ENCODE measurements at places on chromosomes 4 and X.

DNA sequence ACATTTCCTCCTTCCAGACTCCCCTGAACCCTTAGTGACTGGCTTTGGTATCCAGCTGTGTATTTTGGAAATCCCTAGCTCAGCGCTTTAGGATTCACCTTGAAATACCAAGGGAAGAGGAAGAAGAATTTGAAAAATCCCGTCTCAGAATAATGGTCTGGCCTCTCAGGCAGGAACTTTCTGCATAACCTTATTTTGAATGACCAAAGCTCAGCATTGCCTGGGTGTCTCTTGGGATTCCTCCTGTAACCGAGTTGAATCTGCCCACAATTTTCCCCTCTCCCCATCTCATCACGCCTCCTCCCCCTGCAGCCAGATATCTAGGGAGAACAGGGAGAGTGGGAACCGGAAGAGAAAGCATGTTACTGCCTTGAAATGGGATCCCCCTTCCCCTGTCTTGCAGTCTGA lies 116.2 kb downstream of the SMIM20 start:
- no peak for DNase-seq

GRCh38 chrX:129823115-129823514 lies 20.6 kb downstream of the ZDHHC9 start:
- DNase-seq, result no peak

DNA sequence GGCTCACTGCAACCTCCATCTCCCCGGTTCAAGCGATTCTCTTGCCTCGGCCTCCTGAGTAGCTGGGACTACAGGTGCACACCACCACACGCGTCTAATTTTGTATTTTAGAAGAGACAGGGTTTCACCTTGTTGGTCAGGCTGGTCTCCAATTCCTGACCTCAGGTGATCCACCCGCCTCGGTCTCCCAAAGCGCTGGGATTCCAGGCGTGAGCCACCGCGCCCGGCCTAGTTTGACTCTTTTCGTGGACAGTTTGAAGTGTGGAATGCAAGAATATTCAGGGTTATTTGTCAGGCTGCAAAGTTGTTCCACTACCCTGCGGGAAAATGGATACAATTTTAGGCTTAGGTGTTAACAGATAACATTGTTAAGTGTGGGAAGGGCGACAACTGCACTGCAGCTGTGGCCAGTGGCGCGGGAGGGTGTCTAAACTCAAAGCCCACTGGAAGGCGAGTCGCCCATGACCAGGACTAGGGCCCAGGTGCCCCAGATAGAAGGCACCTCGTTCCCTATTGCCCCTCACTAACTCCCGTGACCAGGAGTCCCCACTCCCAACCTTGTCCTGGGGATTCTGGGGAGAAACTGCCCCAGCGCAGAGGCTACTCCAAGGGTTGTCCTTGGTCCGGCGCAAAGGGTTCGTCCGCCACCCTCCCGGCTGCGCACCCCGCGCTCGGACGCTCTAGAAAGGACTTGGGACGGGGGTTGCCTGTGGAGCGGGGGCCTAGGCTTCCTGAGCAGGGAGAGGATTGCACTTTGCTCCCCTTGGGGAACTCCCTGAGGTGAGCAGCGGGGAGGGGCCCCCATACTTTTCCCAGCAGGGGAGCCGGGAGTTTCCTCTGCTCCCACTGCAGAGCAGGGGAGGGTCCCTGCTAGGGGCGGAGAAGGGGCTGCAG lies 1.1 kb upstream of the CD99 start:
- no peak for DNase-seq

GRCh38 chr4:10276152-10276551 lies 159.6 kb upstream of the WDR1 start:
- DNase-seq, result no peak

DNA sequence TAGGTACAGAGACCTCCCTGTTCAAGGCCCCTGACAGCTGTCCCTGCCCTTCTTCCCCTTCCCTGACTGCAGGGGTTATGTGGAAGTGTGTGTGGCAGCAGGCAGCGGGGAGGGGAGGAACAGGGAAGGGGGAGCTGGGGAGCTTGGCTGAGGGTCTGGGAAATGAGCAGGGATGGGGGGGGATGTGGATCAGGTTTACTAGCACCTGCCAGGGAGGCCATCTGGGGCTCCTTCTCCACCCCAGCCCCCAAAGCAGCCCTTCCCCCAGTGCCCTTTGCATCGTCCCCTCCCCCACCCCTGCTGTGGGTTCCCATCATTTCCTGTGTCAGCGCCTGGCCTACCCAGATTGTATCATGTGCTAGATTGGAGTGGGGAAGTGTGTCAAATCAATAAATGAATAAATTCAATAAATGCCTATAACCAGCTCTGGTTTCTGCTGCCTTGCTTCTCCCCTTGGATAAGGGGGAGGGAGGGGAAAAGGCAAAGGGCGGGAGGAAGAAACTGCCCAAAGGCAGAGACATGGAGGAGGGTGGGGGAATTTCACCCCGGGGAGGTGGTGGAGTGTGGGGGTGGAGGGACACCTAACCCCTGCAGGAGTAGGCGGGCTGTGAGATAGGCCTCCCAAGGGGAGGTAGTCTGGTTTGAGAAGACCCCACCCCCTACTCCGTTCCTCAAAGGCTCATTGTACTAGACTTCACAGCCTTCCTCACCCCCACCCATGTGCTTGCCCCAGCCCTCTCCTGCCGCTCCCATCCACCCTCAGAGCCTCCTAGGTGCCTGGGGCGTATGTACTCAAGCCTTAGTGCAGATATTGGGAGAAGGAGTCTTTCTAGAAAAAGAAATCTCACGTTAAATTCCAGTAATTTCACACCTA lies 3.2 kb downstream of the CXorf65 start:
- DNase-seq, result no peak

DNA sequence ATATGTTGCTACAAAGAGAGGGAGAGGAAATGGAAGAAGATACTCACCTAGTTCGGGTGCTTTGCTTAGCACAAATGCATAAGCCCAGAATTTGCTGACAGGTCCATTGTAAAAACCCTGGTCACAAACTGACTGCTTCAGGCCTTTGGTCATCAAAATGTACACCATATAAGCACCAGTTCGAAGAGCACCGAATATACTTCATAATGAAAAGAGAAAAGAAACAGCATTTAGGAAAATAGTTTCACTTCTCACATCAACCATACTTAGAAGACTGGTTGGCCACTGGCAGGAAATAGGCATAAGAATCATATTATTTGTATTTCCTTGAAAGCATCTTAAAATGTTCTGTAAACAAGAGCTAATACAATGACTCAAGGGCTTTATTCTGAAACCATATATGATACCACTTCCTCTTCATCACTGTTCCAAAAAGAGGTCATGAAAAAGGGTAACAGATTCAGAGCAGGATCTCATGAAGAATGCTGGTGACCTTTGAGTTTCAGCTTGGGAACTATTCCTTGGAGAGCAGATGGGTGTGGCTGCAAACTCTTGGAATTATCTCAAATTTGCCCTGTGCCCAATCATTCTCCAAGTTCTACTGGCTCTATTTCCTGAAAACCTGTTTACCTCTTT lies 138.7 kb downstream of the ELOVL6 start:
- DNase-seq, result no peak

- no peak for DNase-seq
These were observed 7.2 kb upstream of the NEUROG2 start for GRCh38 chr4:112523008-112523721.

DNA sequence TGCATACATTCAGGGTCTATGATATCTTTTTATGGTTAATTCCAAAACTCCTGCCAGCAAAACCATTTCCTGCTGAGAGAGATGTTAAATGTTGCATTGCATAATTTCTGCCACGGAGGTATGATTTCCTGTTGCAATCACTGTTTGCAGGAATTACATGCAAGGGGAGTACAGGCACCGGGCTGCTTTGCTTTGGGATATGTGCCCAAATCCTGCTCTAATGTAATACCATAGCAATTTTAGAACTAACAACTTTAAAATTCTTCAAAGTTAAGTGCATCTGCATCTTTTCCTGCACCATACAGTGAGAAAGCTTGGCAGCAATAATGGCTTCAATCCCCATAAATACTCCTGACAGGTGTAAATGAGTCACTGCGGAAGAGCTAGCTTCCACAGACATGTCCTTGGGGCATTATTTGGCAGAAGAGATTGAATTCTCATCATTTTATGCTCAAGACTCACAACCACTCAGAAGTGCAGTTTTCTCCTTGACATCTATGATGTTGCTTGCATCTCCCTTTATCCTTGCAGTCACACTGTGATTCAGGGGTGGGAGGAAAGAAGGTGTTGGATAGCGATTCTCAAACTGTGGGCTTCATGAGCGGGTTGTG lies 29.6 kb downstream of the TRIM2 start:
- peak; percentile 18 for DNase-seq

DNA sequence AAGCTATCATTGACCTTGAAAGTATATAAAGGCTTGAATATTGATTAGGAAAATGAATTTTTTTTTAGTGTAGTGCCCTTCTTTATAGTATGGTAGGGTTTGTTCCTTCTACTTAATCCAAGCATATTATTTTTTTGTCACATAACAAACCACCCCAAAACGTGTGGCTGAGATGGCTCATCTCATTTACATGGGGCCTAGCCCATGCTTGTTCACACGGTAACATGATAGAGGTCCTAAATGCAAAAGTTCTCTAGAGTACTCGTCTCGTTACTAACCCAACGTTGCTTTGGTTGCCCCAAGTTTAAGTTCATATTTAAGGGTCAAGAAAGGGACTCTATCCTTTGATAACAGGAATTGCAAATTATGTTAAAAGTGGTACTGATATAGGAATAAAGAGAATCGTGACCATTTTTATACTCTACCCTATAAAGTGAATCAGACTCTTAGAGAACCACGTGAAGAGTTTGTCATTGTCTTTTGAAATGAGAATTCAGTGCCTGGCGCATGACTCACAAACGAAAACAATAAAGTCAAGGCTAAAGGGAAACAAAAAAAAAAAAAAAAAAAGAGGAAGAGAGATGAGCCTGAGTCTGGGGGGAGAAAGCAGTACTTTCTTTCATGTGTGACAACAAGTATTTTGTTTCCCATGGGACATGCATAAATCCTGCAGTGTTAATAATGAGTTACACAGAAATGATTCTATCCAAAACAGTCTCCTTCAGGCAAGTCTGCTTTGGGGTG lies 402.8 kb upstream of the NWD2 start:
- DNase-seq, result no peak

- DNase-seq, result no peak
These were observed 241.7 kb upstream of the TLL1 start for GRCh38 chr4:165631208-165631894.

- DNase-seq, result no peak
These were observed 86.2 kb upstream of the PCDH10 start for GRCh38 chr4:133062851-133063250.
